Fibroblast of lung (primary cell): ENCODE measurements at places on chromosomes 1 and 21.

DNA sequence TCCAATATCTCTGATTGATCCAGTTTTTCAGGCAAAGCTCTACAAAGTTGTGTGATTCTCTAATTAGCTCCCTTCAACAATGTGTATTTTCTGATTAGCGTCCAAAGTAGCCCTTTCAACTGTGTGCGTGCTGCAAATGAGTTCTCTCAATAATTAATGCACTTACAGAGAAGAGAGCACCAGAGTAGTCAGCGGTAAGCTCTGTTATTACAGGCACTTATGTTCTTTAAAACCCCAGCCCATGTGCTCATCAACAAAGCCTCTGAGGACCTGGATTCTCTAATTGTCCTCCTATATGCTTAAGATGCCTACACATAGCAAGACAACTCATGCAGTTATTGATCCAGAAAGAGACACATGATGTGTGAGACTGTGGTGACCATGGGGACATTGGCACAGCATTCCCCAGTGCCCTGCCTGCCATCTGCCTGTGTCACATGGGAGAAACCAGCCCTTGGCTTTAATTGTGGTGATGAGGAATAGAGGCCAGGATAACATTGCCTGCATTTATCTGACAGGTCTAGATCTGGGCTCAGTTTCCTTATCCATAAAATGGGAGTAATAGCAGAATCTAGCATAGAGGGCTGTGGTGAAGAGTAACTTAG, 151.7 kb downstream of the PCP4 start:
- DNase-seq, result no peak

- no peak for DNase-seq
Measured at GRCh38 chr1:200958597-200958996, 63.9 kb downstream of the INAVA start.

DNA sequence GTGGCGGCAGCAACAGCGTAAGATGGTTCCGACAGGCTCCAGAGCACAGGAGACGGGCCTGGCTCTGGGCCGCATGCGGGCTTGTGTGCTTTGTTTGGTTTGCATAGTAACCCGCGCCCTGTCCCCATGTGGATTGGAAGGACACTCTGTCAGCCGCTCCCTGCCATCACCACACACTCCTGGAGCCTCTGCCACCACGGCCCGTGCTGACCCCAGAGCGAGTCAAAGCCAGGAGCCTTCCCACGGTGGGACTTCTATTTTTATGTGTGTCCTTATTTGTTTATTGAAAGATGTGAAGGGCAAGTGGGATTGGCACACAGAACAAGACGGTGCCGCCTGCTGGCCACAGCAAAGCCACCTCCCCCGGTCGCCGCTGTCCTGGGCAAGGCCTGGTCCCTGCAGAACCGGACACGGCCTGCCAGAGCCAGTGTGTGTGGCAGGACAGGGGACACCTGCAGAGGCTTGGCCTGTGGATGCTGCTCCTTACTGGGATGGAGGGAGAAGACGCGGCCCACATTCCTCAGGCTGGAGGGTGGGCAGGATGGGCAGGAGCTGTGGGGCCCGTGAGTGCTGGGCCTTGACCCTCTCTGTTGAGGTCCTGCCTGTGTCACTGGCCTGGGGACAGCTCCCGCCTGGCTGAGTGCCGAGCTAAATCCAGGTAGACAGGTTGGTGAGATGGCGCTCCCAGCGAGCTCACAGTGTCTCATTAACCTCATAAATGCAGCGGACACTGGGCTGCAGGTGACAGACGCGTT, 64.4 kb downstream of the AGPAT3 start:
- DNase-seq, result no peak

DNA sequence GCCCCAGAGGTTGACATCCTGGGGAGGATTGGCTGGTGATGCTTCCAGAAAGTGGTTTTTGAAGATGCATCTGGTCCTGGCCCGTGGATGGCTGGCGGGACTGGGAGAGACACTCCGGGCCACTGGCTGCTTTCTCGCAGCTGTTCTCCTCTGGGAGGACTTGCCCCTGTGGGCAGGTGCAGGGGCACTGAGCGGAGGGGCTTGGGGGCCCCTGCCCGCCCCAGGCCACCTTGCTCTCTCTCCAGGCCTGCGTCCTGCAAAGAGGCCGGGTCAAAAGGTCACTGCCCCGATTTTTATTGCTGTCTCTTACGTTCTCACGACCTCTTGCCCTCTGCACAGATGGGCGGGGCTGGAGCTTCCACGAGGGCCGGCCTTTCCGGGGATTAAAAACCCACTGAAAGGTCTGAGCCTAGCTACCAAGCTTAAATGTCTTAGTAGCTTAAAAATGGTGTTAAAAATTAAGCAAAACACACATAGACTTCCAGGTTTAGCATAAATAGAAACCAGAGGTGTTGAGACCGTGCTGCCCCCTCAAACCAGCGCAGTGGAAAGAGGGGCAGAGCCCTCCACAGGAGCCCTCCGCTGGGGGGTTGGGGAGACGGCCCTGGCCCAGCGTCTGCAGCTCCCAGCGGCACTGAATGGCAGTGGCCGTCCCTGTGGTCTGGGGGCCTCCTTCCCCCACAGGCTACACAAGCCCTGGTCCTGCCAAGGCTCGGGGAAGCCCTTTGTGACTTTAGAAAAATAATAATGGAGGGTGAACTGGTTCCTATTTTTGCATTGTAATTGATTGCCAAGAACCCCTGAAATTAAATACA, 43.9 kb downstream of the SKI start:
- no peak for DNase-seq

GRCh38 chr21:24826822-24827221, 780.5 kb downstream of the MRPL39 start:
- DNase-seq, result no peak

DNA sequence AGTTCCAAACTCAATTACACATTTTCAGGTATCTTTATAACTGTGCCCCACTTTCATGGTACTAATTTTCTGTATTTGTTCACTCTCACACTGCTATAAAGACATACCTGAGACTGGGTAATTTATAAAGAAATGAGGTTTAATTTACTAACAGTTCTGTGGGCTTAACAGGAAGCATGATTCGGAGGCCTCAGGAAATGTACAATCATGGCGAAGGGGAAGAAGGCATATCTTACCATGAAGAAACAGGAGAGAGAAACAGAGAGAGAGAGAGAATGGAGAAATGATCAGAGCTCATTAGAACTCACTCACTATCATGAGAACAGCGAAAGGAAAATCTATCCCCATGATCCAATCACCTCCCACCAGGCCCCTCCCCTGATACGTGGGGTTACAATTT, 874.1 kb upstream of the B3GALT2 start:
- DNase-seq, result no peak

- no peak for DNase-seq
Measured at GRCh38 chr1:102172200-102172599, 175.5 kb upstream of the OLFM3 start.

- DNase-seq, result no peak
Measured at GRCh38 chr1:208098773-208099172, 145.4 kb downstream of the PLXNA2 start.

- no peak for DNase-seq
Measured at GRCh38 chr1:156104861-156105832, 9.4 kb upstream of the LMNA start.

- DNase-seq, result peak; percentile 33
Measured at GRCh38 chr1:78892260-78892840, 114.2 kb downstream of the ADGRL4 start.

- no peak for DNase-seq
Measured at GRCh38 chr1:201783572-201783971, 45.4 kb upstream of the IPO9 start.

DNA sequence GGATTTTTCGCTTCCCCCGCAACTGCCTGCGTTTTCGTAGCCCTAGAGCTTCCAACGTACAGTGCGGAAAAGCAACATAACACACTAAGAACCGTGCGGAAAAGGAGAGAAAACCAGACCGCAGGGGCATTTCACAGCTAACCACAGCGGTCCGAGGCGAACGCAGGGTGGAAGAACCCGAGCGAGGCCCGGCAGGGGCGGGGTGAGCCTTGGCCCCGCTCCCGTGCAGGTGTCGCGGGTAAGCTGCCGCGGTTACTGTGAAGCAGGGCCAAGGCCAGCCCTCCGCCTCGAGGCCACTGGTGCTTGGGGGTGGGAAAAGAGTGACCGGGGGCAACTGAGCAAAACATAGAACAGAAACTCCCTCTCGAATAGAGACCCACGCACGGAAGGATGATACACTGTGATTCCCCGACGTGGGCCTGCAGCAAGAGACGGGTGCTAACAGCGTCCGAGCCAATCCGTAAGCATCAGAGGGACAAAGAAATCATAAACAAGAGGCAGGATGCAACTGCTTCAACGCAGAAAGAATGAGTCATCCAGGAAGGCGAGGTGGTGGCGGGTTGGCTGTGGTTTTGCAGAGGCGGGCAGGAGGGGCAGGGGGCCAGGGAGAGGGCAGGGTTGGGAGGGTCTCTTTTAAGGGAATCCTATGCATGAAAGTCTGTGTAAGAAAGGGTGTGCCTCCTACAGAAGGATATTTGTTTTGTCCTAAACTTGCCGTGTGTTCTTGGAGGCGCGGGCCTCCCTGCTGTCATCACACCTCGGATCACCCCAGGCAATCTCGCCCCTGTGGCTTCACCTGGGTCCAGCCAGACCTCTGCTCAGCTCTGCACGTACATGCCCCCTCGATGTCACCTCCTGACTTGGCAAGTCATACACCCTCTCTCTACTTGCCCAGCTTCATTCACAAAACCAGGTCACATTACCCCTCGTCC, 7.3 kb downstream of the GNG4 start:
- peak; percentile 70 for DNase-seq

- peak; percentile 54 for DNase-seq
Measured at GRCh38 chr21:36028127-36029069, 31.9 kb downstream of the SETD4 start.

GRCh38 chr1:62810420-62811274, 26.7 kb downstream of the ATG4C start:
- DNase-seq, result no peak

GRCh38 chr21:33332143-33332542, 7.4 kb downstream of the IFNAR1 start:
- DNase-seq, result no peak

GRCh38 chr1:236947794-236948193, 56.4 kb downstream of the MT1HL1 start:
- no peak for DNase-seq

DNA sequence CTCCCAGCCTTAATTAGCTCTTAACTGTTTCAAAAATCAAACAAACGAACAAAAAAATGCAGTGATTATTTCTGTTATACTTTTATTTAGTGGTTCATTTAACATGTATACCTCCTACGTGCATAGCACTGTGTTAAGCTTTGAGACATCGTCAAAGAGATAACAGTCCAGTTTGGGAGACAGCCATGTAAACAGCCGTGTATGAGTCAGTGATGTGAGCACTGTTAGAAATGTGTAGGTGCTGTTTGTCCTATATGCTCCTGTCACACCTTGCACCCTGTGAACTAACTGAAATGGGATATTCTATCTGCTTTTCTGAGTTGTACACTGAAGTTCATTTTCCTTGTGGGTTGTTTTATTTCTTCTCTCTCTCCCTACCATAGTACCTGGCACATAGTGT, 109.7 kb upstream of the CACYBP start:
- no peak for DNase-seq

- DNase-seq, result peak; percentile 42
Measured at GRCh38 chr1:87644579-87645190, 316.0 kb downstream of the LMO4 start.

- DNase-seq, result peak; percentile 45
Measured at GRCh38 chr1:205430696-205431305, 8.9 kb upstream of the LEMD1 start.

GRCh38 chr1:93542398-93542797, 94.5 kb downstream of the FNBP1L start:
- no peak for DNase-seq

GRCh38 chr1:29679316-29679715, 443.0 kb downstream of the PTPRU start:
- DNase-seq, result no peak

DNA sequence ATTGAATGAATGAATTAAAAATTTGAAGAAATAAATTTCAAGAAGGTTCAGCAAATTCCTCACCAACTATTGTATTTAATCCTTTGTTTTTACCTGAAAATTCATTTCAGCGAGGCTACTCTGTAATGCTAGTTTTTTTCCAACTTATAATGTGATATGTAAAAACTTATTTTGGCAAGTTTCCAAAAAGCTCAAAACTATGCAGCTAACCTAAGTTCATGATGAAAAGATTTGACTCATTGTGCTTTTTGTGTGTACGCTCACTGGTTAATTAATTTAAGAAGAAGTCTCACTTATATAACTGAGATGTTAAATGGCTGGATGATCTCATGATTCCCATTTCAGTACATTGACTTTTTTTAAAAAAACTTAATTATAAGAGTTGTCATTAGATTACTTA, 196.0 kb upstream of the SAMSN1 start:
- DNase-seq, result no peak

DNA sequence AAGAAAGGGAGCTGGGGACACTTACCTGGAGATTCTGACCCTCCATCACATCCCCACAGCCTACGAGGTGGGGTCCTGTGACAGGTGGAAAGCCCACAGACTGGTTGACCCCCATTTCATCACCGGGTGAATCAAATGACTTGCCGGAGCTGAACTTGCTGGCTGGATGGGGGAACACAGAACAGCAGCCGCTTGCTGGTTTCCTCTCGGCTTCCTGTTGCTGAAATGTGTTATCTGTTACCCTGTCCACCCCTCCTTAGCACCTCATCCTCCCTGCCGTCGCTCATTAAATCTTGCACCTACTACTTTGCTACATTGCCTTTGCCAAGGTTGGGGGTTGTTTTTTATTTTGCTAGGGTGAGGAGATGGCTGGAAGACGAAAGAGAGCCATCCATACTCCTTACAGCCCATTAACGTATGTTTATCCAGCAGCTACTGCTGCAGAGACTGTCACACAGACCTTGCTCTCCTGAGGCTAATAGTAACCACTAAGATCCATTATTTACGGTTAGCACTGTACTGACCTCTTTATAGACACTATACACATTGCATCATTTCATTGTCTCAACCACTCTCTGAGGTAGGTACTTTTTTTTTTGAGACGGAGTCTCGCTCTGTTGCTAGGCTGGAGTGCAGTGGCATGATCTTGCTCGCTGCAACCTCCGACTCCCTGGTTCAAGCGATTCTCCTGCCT, 7.0 kb downstream of the PAFAH2 start:
- DNase-seq, result no peak

- no peak for DNase-seq
Measured at GRCh38 chr1:165054627-165055026, 301.9 kb downstream of the LMX1A start.
